DMS79 treated with DMSO at 0.1 percent for 48 hours (cell line): ENCODE measurements at places on chromosomes 11 and 22.

DNA sequence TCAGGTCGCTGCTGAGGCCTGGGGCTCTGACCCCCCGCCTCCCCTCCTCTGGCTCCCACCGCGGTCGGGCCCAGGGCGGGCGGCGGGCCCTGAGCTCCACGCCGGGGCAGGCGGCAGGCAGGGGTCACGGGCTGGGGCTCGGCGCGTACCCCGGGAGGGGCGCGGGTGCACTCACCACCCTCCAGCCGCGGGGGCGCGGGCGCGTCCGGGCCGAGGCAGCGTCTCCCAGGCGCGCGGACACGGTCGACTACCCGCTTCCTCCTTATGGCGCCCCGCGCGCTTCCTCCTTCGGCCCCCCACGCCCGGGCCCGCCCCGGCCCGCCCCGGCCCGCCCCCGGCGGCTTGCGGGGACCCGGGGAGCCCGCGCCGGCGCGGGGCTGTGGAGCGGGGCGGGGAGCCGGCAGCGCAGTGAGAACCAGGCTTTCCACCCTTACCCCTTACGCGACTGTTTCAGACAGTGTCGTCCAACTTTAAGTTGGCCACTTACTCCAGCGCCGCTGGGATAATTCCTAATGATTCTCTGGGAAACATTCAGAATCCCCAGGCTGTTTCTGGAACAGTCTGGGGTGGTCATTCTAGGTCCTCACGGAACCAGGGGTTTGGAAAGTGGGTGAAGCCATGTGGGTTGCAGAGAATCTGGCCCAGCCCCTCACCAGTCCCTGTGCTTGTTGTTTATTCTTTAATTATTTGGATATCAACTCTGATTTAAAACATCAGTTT lies at the start of gene BID:
TSS of gene BID (minus strand) at position 264 of the 720 bp plus-strand sequence. CDS start 24,353 bp downstream, outside the sequence.
- no peak for DNase-seq

GRCh38 chr11:89536926-89537325 lies 45.8 kb upstream of the NOX4 start:
- no peak for DNase-seq

DNA sequence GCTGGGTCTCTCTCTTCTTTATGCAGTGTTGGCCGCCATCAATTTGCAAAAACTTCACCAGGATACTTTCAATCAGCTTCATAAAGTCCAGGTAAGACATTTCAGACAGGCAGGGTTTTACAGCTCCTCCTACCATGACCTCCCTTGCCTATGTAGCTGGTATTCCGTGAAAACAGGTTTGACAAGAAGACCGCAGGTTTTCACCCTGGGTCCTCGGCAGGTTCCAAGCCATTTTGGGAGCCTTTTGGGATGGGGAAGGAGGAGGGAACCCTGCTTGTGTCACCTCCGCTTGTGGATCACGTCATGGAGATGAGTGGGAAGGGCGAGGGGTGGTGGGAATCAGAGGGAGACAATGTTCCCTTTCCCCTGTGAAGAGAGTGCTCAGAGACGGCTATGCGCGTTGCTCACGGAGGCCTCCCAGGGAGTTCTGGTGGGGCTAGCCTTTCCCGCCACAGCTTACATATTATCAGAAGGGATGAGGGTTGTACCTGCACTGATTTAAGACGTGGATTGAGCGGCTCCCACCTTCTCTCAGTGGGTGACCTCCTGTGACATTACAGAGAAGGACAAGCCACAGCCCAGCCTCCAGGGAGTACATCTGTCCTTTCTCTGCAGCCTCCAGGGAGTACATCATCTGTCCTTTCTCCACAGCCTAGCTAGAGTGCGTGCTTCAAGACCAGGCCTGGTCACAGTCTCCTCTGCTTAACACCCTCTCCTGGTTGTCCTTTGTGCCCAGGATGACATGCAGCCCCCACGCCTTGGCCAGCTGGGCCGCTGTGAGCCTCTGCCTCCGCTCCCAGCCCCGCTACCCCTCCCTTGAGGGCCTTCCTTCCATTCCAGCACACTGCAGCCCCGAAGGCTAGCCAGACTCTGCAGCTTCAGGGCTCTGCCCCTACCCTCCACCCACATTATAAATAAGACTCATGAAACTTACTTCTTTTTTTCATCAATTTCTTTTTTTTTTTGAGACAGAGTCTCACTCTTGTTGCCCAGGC lies 17.2 kb downstream of the GLB1L3 start:
- DNase-seq = no peak

GRCh38 chr11:116808262-116809175 lies 14.6 kb downstream of the APOA4 start:
- DNase-seq = no peak

DNA sequence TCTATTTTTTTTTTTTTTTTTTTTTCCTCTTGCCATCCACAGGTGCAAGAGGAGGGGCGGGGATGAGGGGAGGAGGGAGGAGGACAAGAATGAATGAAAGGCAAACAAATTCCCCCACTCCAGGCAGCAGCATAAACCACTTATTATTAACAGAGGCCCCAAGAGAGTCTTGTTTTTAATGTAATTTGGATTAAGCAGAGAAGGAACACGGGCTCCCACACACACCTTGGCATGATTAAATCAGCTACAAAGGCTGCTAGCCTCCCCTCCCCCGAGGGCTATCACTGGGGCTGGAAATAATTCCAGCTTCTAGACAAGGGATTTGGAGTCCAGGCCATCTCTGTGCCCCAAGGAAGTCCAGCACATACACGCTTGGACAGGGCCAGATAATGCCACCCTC lies 93.4 kb upstream of the DRD2 start:
- DNase-seq = peak; percentile 90

- DNase-seq = no peak
Observed at GRCh38 chr11:134905517-134905916, 493.5 kb upstream of the B3GAT1 start.

DNA sequence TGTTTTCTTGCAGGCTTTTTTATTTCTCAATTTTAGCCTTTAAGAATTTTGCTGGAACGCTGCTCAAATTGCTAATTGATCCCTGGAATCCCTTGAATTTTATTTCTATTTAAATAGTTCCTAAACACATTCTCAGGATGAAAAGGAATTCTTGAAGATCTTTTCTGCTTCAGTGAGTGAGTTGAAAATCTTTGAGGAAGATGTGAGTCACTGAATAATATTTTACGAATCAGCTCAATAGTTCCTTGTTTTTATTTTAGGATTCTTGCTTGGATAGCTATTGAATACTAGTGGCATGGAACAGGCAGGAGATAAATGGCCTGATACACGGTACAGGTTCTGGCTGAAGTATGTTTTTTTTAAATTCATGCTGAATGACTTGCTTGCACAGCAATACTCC lies 194.6 kb upstream of the CCDC90B start:
- no peak for DNase-seq

- no peak for DNase-seq
Observed at GRCh38 chr11:57605028-57605420, 7.5 kb downstream of the SERPING1 start.

GRCh38 chr11:130547761-130548490 lies 99.5 kb downstream of the ADAMTS15 start:
- DNase-seq = no peak

DNA sequence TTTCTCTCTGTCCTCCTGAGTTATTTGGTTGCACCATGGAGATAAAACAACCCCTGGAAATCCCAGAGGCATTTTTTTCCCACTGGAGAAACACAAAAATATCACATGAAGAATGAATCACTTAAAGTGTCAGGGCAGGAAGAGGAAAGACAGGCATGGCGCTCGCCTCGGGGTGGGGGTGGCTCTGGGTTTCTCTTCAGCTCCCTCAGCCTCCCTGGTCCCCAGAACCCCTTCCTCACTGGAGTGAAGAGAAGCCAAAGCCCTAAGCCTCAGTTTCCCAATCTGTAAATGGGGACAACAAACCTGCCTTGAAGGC lies 938 bp downstream of the SHISAL1 start:
- DNase-seq = no peak

- no peak for DNase-seq
Observed at GRCh38 chr22:49296561-49296960, 531.1 kb downstream of the BRD1 start.

- peak; percentile 89 for DNase-seq
Observed at GRCh38 chr11:120401506-120401905, 65.3 kb downstream of the ARHGEF12 start.

DNA sequence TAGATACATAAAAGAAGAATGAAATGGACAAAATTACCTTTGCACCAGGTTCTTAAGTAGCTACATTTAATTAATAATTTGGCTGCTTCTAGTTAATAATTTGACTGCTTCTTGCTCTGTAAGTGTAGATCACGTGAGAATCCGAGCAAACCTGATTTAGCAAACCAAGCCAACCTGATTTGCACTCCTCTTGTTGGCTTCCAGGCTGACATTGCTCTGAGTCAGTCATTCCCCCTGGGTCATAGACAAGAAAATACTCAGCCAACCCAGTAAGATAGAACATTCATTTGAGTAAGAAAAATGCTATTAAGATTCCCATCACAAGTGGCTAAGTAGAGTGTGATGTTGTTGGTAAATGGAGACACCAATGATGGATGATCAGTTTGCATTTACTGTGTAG lies 304.1 kb downstream of the C11orf87 start:
- DNase-seq = no peak

GRCh38 chr11:121110871-121111724 lies 10.1 kb downstream of the TECTA start:
- no peak for DNase-seq

GRCh38 chr11:47270331-47271271 lies 668 bp downstream of the MADD start:
- DNase-seq = peak; percentile 65

GRCh38 chr22:45999379-45999971 lies 22.5 kb upstream of the WNT7B start:
- DNase-seq = no peak

DNA sequence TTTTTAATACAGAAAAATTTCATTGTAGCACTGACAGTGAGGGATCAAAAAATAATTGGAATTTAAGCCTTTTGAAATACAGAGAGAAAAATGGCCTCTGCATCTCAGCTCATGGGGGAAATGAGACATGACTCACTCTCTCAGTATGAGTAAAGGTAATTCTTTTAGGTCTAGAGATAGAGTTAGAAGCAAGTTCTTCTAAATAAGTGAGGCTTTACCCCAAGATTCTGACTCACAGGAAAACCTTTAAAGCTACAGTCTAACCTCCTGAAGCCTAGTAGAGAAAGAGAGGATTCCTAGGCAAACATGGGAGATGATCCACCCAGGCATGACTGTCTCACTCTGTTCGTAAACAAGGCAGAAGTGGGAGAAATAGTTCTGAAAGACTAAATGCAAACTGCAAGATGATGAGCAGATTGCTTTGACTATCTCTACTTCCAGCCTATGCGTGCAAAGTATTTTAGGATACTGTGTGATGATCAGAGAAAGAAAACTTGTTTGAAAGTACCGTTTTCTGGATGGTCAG lies 1003.3 kb upstream of the CCDC90B start:
- no peak for DNase-seq

DNA sequence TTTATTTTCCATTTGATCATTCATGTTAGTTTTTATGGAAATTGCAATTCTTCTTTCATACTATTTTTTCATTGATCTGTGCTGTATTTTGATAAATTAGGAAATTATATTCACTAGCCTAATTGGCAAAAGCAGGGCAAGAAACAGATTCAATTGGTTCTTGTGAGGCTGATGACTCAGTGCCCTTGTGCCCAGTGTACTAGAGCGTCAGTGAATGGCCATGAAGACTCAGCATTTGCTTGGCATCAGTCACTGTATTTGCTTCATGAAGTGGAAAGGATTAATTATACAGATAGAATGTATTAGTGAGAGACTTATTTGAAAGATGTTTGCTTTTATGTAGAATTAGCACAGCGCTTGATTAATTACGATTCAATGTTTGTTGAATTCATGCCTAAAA lies 31.8 kb downstream of the MRGPRX1 start:
- DNase-seq = no peak

GRCh38 chr11:117562136-117562535 lies 234.5 kb downstream of the CEP164 start:
- DNase-seq = no peak

GRCh38 chr11:96254087-96254486 lies 88.9 kb downstream of the MAML2 start:
- no peak for DNase-seq

GRCh38 chr11:75673977-75674582 lies 5.2 kb upstream of the MAP6 start:
- no peak for DNase-seq

- no peak for DNase-seq
Observed at GRCh38 chr11:88179141-88179540, 3.9 kb upstream of the RAB38 start.

- no peak for DNase-seq
Observed at GRCh38 chr11:95093548-95093947, 3.9 kb downstream of the ENDOD1 start.

GRCh38 chr22:43993072-43993760 lies 30.9 kb upstream of the PARVB start:
- peak; percentile 2 for DNase-seq

DNA sequence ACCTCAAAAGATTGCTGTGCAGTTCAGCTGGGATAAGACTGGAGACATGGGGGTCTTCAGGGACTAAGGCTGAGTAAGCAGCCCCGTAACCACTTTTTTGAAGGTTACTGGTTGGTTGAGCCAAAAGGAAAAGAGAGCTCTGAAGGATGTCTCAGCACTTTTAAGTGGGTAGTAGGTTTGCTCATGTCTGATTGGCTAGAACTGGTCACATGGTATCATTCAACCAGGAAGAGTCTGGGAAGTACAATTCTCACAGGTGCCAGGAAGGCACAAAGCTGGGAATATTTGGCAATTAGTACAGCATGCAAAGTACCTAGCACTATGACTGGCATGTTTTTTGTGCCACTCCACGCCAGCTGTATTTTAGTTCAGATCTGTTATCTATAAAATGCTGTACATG lies 58.1 kb downstream of the SNX19 start:
- no peak for DNase-seq

DNA sequence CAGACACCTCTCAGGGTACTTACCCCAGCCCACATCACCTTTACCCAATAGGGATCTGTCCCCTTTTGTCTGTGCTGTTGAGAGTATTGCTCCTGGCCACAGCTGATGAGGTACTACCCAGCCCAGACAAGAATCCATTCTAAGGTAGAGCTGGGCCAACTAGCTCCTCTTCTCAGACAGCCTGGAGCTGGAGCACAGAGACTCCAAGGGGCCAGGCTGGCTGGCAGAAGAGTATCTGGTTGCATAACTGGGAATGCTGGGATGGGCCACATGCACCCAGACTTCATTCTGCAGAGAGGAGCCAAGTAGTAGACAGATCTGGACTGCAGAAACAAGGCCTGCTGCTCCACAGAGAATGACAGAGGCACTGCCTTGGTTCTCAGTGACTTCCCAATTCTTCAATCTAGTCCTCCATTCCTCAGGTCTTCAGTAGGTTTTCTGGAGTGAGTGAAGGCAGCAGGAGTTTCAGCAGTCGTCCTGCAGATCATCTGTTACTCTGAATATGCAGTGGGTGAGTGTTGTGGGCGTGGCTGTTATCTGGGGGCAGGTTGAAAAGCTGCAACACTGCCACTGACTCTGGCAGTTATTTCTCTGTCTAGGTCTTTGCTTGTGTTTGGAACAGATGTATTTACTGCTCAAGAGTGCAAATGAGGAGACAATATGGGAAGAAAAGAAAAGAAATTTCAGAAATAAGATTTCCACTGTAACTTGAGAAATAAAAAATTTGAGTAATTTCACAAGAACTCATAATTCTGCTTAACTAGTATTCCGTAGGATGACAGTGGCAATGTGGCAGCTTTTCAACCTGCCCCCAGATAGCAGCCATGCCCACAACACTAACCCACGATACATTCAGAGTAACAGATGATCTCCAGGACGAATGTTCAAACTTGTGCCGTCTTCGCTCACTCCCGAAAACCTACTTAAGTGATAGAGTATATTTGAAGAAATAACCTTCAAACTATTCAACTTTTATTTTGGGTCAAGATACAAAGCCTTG lies 34.9 kb downstream of the MAPK1 start:
- DNase-seq = no peak

GRCh38 chr11:126561327-126561893 lies 205.9 kb downstream of the ST3GAL4 start:
- DNase-seq = no peak

- no peak for DNase-seq
Observed at GRCh38 chr22:18120857-18121256, 10.2 kb downstream of the TUBA8 start.
